ENCODE measurements at places on chromosomes 12 and 14. TPM values are rescaled to one million over a fixed set of nuclear protein-coding genes. Genes with fewer than 3 reads are reported as not detected.

DNA sequence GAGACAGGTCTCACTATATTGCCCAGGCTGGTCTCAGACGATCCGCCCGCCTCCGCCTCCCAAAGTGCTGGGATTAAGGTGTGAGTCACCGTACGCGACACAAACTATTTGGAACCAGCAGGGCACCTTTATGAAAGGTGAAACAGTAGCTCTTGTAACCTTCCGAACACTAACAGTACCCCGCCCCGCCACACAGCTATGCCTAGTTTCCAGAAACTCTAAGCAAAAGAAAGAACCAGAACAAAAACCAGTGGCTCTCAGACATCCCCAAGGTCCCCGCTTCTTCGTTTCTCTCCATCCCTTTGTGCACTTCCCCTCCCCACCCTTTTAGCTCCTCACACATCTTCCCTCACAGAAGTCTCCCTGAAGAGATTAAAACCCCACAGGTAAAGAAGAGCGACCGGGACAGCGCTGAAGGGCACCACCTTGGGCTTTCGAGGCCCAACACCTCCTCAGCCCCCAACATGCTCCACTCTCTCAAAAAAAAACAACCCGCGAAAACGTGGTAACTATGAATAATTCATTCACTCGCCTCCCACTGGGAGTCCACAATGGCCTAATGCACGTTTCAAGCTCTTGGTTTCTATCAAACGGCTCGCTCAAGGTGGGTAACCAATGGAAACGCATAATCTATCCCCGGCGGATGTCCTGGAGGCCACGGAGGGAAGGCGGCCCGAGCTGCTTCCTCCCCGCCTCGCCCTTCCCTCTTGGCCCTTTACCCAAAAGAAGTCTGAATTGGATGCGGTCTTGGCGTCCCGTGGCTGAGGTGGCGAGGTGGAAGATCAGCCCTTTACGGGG, 877 bp downstream of the BAG5 start:
- peak; percentile 34 for DNase-seq

The LMNTD1 gene
- not detected for total RNA-seq

GRCh38 chr12:52641468-52641867, 10.5 kb downstream of the KRT2 start:
- no peak for DNase-seq

The TAS2R30 gene
- total RNA-seq, result 0.75 TPM
